ENCODE measurements at places on chromosomes 7 and 10.

- DNase-seq = no peak
These were observed 23.6 kb downstream of the BEND7 start for GRCh38 chr10:13505052-13505680.

DNA sequence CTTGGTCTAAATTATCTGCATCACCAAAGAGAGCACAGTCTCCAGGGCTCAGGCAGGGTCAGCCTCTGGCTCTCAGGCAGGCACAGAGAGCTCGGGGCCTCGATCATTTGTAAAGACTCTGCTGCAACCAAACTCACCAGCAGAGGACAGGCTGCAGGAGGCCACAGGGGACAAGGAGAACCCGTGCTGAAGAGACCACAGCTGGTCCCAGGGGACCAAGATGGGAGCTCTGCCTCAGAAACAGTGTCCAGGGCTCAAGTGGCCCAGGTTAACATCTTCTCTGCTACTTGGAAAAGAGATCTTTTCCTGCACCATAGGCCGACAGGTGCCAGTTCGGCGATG lies 543.2 kb downstream of the PTPRN2 start:
- DNase-seq = no peak

- peak; percentile 78 for DNase-seq
These were observed 75.7 kb downstream of the IMMP2L start for GRCh38 chr7:111486472-111487142.

GRCh38 chr7:45971171-45971570 lies 50.1 kb upstream of the IGFBP3 start:
- no peak for DNase-seq

- peak; percentile 97 for DNase-seq
These were observed 166.0 kb downstream of the FANK1 start for GRCh38 chr10:126062131-126063032.

DNA sequence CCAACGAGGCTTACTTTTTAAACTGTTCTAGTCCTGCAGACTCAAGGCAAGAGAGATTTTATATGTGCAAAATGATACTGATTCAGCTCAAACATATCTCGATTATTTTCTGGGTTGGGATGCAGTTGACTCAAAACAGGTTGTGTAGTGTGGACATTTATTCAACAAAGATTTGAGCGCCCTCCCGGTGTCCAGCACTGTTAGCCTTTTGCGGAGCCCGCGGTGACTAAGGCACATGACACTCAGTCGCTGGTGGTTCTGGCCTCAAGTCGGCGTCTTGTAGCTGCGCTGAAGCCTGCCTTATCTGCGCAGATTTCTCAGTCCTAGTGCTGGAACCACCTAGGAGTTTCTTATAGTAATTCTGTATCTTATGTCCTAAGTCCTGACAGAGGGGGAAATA lies 938 bp upstream of the CADPS2 start:
- peak; percentile 65 for DNase-seq

DNA sequence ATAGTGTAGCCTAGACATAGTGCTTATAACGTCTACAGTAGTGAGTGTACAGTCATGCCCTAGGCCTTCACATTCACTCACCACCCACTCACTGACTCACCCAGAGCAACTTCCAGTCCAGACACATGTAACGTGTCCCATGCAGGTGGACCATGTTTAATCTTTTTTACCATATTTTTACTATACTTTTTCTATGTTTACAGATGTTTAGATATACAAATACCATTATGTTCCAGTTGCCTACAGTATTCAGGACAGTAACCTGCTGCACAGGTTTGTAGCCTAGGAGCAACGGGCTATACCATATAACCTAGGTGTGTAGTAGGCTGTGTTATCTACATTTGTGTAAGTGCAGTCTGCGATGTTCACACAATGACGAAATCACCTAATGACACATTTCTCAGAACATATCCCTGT lies 11.0 kb downstream of the MPP7 start:
- peak; percentile 57 for DNase-seq

- DNase-seq = no peak
These were observed 21.5 kb upstream of the NPVF start for GRCh38 chr7:25249772-25250171.

- DNase-seq = no peak
These were observed 77.9 kb downstream of the MRPL32 start for GRCh38 chr7:43010061-43010460.

DNA sequence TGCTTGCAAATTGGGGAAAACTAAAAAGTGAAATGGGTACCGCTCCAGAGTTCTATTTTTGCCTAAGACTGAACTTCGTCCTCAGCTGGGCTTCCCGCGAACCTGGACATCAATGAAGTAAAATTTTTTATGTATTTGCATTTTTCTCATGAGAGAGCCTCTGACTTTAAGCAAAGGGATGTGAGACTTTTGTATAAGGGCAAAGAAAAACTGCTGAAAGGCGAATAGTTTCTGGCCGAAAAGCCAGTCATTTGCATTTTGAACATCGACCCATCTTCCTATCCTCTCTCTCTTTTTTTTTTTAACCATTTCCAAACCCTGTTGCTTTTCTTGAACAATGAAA lies 573 bp downstream of the PMPCB start:
- no peak for DNase-seq

DNA sequence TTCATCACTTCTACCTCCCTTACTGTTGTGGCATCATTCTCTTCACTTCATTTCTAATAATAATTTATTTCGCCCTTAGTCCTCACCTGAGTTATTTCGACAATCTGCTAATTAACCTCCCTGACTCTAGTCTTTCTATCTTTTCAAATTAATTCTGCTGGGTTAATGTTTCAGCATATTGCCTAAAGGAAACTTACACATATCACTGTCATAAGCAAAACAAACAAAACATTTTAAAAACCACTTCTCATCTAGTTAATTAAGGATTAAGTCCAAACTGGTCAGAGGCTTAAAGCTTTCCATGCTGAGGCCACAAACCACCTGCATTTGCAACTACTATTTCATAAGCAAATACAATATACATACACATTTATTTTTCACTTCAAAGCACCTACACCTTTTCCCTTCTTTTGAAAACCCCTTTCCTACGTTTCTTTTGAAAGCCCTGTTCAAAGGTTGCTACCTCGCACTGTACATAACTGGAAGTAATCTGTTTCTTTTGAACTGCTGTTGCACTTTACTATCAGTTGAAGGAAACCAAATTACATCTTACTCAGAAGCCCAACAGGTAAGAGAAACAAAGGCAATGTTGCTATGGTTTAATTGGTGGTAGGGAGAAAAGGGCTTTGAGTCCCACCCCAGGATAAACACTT lies 10.3 kb downstream of the SEM1 start:
- DNase-seq = no peak

DNA sequence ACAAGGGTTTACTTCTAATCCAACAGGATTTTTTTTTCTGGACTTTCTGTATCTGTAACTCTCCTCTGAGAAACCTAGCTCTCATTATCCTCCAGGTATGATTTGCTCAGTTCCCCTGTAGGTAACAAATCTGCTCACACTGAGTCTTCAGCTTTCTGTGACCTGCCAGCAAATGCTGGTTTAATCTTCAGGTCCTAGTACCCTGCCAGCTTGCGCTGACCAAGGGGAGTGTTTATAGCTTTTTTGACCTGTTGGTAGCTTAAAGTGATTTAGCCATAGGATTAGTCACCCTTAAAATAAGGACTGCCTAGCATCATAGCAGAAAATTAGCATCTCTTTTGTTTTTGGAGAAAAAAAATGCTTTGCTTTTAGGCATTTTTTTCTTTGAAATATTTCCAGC lies 22.4 kb downstream of the SND1 start:
- DNase-seq = peak; percentile 40

- no peak for DNase-seq
These were observed 27.0 kb upstream of the FAM107B start for GRCh38 chr10:14801723-14802122.

DNA sequence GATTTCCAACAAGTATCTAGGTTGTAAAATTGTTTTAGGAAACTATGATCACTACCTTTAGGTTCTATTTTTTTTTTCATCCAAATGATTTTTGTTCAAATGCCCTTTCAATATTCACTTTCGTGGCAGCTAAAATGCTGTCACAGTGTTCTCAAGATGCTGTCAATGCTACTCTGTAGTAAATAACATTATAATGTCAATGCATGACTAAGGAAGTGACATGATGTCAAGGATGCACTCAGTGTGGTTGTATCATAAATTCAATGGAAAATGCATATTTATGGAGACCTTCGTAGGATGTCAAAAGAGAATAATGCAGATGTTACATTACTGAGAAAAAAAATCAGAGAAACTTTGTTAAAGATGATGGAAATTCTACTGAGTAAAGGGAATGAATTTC lies 673.8 kb downstream of the ANKRD7 start:
- DNase-seq = no peak

- no peak for DNase-seq
These were observed 28.9 kb downstream of the SKIDA1 start for GRCh38 chr10:21496343-21497176.

- DNase-seq = no peak
These were observed 216.5 kb downstream of the SKIDA1 start for GRCh38 chr10:21308946-21309345.

DNA sequence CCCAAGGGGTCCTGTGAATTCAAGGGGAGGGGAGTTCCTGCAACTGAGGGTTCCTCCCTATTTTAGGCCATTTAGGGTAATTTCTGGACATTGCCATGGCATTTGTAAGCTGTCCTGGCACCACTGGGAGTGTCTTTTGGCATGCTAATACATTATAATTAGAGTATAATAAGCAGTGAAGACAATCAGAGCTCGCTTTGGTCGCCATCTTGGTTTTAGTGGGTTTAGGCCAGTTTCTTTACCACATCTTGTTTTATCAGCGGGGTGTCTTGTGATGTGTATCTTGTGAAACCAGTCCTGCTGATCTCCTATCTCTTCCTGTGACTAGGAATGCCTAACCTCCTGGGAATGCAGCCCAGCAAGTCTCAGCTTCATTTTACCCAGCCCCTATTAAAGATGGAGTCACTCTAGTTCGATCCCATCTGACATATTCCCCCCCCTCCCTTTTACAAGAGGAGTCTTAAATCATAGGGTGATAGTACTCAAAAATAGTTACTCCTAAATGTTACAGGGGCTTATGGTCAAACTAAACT lies 43.2 kb downstream of the SVOPL start:
- DNase-seq = no peak

- DNase-seq = no peak
These were observed 52.2 kb upstream of the INPP5A start for GRCh38 chr10:132485391-132485790.

DNA sequence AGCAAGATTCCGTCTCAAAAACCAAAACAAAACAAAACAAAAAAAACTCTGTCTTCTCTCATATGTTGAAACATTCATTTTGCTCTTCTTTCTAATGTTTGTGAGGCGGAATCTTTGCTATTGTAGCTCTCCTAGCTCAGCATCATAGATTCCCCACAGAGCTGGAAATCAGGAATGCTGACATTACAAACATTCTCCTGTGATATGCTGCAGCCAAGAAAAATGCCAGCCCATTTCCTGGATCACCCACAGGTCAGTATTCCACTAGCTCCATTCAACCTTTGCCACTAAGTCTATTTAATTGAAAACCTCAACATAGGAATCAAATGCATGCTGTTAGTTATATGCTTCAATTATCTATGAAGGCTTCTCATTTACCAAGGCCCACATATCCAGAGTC lies 186.3 kb downstream of the IPMK start:
- peak; percentile 28 for DNase-seq

- DNase-seq = no peak
These were observed 2.3 kb upstream of the SH2B2 start for GRCh38 chr7:102284399-102284798.

- no peak for DNase-seq
These were observed 28.2 kb upstream of the SEMA3D start for GRCh38 chr7:85215098-85215497.

DNA sequence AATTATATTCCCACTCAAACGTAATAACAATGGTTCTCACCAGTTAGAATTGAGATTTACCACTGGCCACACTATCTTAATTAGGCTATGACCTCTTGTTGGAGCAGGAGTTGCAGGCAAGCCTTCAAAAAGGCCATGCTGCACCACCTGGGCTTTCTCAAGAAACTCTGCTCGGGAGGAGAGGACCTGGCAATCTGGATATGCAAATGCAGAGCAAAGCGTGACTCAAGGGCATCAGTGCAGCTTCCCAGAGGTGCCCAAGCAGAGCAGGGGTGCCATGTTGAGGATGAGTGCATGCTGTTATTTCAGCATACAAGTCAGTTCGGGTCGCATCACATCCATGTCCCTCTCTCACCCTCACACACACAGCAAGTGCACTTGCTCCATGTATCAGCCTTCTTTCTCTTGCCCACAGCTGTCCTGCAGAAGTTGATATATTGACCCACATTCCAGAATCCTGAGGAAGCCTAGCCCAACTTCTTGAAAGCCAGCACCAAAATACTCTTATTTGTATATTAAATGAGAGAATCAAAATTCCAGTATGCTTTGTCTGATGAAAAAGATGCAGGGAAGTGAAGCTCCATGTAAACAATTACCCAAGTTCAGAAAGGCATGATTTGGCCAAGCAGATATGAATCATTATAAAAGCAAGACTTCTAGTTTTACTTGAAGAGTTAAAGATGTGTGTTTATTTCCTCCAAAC lies 55.7 kb upstream of the IL6 start:
- peak; percentile 59 for DNase-seq

- DNase-seq = no peak
These were observed 16.5 kb upstream of the CHN2 start for GRCh38 chr7:29177963-29178600.

DNA sequence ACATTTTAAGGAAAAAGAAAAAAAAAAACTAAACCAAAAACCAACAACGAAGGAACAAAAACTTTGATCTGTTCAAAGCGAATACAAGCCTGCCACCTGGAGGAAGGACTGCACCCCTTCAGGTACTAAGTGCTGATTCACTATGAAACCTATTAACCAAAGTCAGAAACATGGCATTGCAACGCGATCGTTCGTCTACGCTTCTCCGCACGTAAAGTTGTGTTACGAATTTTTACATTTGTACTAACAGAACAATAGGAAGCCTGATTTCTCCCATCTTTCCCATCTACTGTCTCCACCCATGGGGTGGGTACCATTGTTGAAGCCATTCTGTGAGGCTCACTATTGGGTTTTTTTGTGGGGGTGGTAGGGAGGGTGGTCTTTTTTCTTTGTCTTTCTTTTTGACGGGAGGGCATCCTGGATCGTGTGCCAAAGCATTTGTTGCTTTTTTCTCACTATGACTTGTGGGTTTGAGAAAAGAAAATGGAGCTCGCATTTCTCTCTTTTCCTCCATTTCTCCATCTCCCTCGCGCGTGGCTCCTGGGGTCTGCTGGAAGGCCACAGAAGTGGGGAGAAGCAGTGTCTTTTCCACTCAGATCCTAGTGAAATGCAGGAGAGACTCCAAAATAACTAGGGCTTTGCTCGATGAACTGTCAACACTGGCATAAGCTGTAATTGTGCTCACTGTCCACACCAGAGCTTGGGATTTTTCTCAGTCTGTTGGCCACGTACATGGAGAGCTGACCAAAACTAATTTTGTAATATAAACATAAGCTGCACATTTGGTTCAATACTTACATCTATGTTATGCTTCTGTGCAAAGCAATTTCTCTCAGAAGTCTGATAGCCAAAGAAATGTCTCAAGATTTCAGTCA lies 100.9 kb upstream of the YAE1 start:
- peak; percentile 77 for DNase-seq
